ENCODE measurements at places on chromosomes 4 and X.

GRCh38 chrX:100710816-100711215 lies 21.1 kb downstream of the SYTL4 start:
- DNase-seq, result no peak

- DNase-seq, result no peak
These were observed 84.9 kb downstream of the MID1IP1 start for GRCh38 chrX:38886112-38886511.

DNA sequence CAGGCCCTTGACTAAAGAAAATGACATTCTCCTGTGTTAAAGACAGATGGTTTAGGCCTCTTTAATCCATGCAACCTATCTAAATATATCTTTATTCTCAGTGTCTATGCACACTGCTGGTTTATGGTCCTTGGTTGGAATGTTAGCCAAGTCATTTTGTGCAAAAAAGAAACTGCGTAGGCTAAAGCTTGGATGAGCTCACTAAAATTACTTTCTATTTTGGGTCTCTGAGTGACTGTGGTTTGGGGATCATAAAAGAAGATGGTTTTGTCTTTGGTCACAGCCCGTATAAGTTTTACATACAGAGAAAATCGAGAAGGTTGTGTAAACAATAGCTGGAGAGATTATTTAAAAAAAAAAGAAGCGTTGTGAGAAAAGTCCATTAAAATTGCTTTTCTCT lies 443.6 kb downstream of the UBE2NL start:
- no peak for DNase-seq

DNA sequence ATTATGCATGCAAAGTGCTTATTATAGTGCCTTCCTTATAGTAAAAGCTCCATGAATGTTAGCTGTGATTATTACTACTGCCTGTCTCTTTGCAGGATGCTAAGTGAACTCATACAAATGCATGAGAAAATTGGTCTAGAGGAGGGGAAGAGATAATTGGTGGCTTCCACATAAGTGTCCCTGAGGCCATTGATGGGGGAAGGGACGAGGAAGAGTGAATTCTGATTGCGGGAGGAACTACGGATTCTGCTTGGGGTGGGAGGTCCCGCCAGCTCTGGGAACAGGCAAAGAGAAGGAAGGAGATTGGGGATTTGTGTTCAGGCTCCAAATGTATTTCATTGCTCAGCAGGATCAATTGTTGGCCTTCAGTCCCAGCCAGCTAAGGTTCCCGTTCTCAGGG lies 11.6 kb upstream of the ARHGAP36 start:
- DNase-seq, result no peak

GRCh38 chr4:64781737-64782326 lies 372.6 kb upstream of the TECRL start:
- DNase-seq, result no peak

DNA sequence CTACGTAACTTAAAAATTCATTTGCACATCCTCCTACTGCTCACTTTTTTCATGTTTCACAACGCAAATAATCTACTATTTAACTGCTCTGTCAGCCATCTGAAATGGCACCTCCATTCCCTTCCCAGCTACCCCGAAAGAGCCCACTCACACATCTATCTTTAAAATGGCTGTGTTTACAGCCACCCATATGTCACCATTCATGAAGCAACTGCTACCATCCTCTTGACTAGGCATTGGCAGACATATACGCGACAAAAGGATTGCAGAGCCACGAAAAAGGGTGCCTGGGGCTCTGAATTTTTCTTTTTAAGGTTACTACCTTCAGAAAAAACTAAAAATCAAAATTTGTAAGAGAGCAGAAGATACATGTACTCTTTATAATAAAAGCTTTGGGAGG lies 11.5 kb downstream of the SH3RF1 start:
- DNase-seq, result no peak

DNA sequence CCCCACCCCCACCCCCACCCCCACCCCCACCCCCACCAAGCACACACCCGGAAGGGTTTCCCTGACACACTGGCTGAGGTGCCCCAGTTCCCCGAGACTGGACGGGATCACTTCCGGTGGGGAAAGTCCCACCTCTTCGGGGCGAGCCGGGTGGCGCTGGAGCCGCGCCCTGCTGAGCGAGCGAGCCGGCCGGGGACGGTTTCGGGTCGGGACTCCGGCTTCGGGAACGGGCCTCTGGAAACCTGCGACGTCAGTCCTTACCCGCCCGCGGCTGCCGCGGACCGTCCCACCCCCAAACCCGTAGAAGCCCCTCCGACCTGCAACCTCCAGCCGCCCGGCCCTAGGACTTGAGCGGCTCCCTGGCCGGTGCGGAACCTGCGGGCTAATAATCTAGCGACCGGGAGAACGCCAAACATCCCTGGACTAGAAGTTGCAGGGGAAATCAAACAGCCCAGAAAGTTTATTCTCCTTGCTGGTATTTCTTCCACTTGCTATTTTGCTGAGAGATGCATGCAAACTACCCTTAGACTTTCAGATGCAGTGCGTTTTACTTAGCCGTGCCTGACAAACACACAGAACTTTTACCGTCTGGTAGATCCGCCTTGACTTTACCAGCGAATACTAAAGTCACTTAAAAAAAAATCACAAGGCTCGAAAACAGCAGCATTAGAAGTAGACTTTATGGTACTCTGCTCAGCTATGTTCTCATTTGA lies 991 bp downstream of the RAP2C start:
- DNase-seq, result peak; percentile 83

DNA sequence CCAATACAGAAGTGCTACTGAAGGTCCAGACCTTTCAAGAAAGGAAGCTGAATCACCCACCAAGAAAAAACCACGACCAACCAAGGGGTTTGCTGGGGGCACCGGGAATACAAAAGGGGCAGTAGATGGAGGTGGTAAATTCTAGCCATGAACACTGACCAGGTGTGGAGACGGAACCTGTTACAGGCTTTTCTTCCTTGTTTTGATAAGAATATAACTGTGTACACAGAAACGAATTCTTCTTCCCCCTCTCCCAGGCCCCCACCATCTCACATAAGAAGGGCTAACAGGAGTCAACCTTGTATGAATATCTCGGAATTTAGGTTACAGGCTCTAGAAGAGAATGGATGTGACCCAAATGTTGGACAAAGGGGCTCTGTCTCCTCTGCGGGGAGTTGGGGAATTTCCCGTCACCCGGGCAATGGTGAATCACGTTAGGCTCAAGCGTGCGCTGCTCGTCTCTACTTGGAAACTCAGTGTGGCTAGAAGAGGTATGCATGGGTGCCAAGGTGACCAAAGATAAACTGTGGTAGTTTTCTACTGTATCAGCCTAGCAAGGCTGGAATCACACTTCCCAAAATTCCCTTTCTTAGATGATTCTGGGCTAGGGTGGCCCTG lies 87.0 kb downstream of the AFAP1 start:
- DNase-seq, result no peak

- no peak for DNase-seq
These were observed 11.6 kb downstream of the SYTL4 start for GRCh38 chrX:100720301-100720700.

DNA sequence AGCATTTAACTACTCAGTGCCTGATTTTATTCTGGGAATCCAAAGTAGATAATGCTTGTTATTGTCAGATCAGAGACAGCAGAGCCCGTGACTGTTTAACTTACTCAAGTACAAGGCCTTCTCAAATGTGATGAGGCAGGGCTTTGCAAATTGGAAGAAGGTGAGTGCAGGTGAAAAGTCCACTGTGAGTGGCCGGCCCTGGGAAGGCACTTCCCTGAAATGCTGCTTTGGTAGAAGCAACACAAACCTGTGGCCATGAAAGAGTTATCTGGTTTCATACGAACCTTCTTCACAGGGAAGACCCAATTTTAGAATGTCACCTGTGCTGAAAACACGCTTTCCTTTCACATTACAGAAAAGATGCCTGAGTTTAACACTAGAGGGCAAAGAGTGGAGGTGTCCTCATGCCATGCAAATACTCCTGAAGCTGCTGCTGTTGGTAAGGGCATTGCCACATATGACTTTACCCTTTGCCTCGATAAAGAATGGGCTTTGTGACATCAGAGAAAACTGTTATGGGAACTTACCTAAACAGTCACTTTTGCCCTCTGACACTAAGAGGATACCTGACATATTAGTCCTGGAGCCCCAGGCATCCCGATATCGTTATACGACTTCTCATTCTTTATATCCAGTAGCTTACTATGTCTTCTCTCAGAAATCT lies 8.0 kb downstream of the PPARGC1A start:
- no peak for DNase-seq

- no peak for DNase-seq
These were observed 712 bp downstream of the STX18 start for GRCh38 chr4:4541040-4541631.

GRCh38 chr4:175306436-175306835 lies 388.3 kb downstream of the ADAM29 start:
- DNase-seq, result no peak

DNA sequence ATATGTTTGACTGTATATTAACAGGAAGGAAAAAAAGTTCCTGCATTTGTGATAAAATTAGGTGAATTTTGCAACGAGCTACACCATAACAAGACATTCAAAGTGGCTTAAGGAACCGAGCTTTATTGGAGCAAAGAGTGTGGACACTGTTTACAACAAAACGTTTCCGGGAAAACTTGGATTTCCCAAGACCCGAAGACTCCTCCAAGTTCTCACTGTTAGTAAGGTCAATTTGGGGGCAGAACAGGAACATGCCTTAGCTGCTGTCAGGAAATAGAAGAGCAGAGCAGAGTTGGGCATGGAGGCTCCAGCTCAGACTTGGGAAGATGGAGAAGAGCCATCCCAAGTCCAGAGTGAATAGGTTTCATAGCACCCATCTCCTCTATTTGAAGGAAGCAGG lies 16.5 kb downstream of the ADH6 start:
- DNase-seq, result no peak

DNA sequence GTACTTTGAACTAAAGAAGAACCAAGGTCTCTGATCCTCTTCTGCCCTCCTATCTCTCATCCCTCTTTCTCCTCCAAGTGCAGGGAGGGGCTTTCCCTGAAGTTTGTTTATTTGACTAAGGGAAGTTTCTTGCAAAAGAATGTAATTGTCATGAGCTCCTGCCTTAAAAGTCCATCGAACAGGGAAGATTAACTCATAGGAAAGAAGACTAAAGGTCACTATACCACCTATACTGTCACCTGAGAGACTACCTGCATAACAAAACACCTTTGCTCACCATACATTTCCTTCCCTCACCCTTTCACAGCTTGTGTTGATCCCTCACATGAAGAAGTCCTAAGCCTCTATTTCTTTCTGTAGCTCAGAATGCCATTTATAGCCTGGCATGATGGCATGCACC lies 59.4 kb upstream of the C4orf54 start:
- DNase-seq, result no peak

DNA sequence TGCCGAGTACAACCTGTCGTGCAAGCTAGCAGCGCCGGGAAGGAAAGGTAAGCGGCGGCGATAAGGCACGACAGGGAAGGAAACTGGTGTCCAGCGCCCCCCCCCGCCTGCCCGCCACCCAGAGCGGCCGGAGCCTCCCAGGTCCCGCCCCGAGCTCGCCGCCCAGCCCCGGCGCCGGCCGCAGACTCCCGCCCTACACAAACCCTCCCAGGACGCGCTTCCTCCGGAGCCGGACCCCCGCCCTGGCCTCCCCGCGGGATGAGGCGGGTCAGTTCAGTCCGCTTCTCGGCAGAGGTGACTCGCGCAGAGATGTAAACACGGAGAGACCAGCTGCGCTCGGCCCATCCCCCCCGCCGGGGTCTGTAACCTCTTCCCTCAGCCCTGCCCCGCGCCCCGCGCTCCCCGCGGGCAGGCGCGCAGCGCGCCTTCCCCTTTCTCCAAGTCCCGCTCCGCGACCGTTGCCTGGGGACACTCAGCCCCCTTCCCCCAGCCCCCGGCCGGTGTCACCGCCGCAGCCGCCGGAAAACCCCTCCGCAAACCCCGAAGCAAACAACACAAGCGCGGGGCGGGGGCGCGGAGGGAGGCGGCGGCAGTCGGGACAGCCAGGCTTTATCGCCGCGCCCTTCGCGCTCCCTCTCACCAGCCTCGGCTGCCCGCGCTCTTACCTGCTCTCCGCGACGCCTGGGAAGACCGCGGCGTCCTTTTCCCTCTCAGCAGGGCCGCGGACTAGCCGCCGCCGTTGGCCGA lies 543 bp downstream of the ELF2 start:
- DNase-seq, result peak; percentile 81

GRCh38 chr4:124118061-124118460 lies 594.5 kb downstream of the ANKRD50 start:
- DNase-seq, result no peak

DNA sequence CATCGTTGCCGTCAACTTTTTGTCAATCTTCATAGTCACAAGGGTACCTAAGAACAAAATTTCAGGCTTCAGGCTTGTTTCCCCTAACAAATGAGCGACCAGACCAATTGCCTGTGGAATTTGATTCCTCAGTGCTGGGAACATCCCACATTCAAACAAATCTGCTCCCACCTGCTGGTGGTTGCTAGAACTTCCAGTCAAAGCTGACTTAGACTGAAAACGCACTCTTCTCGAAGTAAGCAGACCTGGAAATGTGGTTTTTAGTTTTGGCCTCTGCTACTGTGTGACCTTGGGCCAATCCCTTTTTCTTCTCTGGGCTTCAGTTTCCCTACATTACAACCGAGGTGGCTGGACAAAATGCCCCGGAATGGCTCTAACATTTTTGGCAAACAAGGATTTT lies 1.8 kb upstream of the GABRQ start:
- DNase-seq, result peak; percentile 49

DNA sequence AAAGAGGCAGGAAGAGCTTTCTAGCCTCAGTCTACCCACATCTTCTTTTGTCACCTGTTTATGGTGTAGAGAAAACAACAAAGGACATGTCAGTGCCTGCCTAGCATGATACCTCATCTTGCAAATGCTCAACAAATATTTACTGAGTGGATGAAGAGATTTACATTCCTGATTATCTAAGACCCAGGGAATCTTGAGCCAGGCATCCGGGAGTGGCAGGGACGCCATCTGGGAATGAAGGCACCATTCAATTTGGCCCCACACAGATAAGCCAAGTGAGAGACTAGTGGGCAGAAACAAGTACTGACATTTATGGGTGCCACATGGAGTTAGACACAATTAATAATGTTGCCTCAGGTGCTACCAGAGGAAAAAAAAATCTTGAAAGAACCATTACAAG lies 36.8 kb upstream of the CASK start:
- no peak for DNase-seq

- no peak for DNase-seq
These were observed 86.7 kb downstream of the ATP8A1 start for GRCh38 chr4:42570221-42570620.

- DNase-seq, result no peak
These were observed 137.0 kb downstream of the MAGEB5 start for GRCh38 chrX:26352891-26353430.

DNA sequence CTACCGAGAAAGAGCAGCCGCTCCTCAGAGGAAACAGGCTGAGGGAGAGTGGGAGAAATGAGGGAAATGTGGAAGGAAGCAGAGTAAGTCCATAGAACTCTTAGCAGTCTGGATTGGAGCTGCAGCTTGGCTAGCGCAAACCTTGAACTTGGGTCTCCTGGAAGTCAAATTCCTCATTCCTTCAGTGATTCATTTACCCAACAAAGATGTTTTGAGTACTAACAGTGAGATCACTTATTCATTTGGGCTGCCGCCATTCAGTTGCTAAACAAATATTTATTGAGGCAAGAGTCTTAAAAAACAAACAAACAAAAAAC lies 51.5 kb downstream of the SEL1L3 start:
- DNase-seq, result no peak

- no peak for DNase-seq
These were observed 559.8 kb downstream of the TLL1 start for GRCh38 chr4:166432842-166433241.
